DMS153 (cell line): ENCODE measurements at places on chromosomes 16 and 17.

- DNase-seq = no peak
These were observed 188.6 kb upstream of the PSMD7 start for GRCh38 chr16:74107795-74108610.

- no peak for DNase-seq
These were observed 7.8 kb downstream of the TTLL6 start for GRCh38 chr17:48809182-48809581.

DNA sequence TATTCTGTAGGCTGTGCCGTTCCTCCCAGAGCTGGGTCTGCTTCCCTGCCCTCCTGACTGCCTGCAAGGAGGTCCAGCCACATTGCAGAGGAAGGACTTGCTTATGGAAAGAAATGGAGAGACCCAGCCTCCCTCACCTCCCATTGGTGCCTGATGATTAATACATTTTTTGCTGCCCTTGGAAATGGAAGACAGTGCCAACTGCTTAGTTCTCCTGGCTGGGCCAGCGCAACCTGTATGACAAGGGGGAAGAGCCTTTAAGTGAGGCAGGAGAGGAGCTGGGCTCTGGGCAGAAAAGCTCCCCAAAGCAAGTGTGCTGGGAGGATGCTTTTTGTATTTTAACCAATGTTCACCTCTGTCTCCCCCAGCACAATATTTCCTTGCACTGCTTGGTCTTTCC, 238.5 kb downstream of the SOX9 start:
- no peak for DNase-seq

DNA sequence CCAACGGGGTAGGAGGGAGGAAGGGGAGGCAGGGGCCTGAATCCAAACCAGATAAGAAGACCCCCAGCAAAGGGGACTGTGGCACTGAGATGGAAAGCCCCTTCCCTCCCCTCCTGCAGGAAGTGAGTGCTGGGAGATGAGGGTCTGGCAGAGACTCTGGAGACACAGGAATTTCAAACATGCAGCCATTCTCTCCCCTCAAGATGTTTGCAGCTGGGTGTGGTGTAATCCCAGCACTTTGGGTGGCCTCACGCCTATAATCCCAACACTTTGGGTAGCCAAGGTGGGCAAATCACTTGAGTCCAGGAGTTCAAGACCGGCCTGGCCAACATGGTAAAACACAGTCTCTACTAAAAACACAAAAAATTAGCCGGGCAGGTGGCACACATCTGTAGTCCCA, 33.9 kb upstream of the FAAP100 start:
- DNase-seq = no peak
